Pancreas (tissue), 10 donors: ENCODE measurements at places on chromosomes 13 and 19. TPM values are rescaled to one million over a fixed set of nuclear protein-coding genes. Genes with fewer than 3 reads are reported as not detected.

Gene PRRG2
- 6.5 TPM for total RNA-seq

Gene PLPP2
- total RNA-seq, result 24.6 TPM

Gene RAB3A
- 1.7 TPM for total RNA-seq

Gene CBY2
- total RNA-seq, result not detected

Gene ADAT3
- 2.6 TPM for total RNA-seq

GRCh38 chr19:6705931-6706632, 14.4 kb downstream of the C3 start:
- DNase-seq, result no peak

DNA sequence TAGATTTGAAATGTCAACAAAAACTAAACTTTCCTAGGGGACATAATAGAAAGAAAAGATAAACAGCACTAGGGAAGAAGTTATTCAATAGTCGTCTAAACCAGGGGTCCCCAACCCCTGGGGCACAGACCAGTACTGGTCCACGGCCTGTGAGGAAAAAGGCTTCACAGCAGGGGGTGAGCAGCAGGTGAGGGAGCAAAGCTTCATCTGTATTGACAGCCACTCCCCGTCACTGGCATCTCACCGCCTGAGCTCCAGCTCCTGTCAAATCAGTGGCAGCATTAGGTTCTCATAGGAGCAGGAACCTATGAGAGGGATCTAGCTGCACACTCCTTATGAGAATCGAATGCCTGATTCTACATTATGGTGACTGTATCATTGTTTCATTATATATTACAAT, 382.7 kb downstream of the MYO16 start:
- no peak for DNase-seq

DNA sequence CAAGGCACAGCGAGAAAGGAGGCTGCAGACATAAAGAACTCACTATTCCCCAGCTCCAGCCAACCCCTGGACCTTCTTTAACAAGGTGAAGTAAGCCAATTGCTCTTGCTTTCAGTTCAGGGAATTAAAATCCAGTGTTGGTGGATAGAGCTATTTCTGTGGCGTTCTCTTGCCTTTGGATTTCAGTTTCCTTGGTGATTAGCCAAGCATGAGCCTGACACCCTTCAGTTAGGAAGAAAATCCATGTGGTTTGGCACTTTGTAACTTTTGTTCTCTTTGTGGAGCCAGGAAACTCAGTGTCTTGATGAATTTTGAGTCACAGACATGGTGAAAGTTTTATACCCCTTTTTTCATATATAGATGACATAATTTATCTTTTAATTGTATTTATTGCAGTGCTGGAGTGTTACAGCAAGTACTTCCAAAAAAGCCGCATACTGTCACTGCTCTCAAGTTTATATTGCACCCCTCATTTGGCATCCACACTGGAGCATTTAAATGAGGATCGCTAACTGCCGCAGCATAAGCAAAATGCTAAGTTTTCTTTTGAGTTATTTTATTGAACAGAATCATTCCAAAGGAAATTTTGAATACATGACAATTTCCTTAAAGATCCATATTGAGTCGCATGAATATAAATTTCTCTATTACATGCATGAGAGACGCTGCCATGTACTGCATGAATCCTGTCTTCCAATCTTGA, 406.8 kb downstream of the MYO16 start:
- no peak for DNase-seq

- DNase-seq, result no peak
These were observed 97.1 kb upstream of the IRS2 start for GRCh38 chr13:109883181-109884180.

GRCh38 chr13:67131393-67131792, 98.7 kb downstream of the PCDH9 start:
- DNase-seq, result no peak

DNA sequence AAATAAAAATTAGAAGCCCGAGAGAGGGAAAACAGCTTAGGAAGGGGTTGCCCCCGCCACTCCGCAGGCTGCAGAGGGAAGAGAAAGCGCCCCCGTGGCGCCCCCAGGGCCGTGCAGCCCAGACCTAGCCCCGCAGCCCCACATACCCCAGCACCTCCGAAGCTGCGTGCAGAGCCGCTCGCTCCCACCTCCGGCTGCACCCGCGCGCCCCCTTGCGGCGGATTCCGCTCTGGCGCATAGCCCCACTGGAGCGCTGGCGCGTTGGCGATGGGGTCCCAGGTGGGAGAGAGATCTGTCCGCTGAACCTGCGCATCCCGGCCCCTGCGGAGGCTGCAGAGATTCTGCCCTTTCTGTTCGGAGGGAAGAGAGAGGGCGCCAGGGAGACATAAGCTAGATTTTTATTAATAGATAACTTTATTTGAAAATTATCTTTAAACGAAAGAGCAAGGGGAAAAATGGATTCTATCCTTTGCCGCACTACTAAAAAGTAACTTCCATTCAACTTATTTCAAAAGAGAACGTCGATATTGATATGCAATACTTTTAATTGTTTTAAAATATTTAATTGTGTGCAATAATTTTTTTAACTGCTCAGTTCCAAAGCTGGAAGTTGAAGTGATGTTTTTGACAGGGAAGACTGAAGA, 11.7 kb upstream of the CLN5 start:
- DNase-seq, result peak; percentile 90

- no peak for DNase-seq
These were observed 5.8 kb downstream of the PPP6R1 start for GRCh38 chr19:55252760-55253663.

DNA sequence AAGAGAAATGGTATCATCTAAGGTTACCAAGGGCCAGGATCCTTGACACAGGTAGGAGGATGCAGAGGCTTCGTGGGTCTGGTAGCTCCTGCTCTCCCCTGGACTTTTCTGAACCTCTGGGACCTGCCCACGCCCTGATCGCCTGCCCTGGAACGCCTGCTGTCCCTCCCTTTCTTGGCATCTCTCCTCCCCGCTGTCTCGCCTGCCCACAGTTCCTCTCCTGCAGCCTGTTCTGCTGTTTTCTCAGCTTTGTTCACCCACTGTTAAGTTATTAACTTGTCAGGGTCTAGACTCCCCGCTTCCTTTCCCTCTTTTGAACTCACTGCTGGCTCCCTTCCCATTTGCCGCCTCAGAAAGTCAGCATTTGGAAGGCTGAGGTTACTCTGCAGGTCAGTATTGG, 19.8 kb downstream of the SERP2 start:
- DNase-seq, result peak; percentile 29

GRCh38 chr19:30325676-30326392, 46.4 kb upstream of the ZNF536 start:
- DNase-seq, result no peak

GRCh38 chr19:10089801-10090375, 3.8 kb downstream of the SHFL start:
- no peak for DNase-seq
